Hippocampal formation (tissue), 2 donors: ENCODE measurements at places on chromosomes 6 and 20.

GRCh38 chr6:133972388-133972787, 19.4 kb downstream of the TBPL1 start:
- no peak for DNase-seq

DNA sequence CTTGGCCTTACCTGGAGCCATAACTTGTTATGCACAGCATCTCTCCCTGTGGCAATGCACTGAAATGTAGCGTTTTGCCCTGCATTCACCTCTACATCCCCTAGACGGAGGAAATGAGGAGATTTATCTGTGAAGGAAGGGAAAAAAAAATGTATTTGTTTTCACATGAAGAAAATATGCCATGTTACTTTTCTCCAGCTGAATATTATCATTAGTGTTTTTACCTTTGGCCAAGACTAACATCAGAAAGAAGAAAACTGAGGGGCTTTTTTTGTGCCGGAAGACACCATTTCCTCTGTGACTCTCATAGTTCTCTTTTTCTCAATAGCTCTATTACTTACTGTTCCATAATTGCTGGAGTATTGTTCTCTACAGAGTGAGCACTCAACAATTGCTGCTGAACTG, 280.4 kb downstream of the PTPRK start:
- DNase-seq: no peak

- no peak for DNase-seq
Observed at GRCh38 chr6:152428126-152428525, 209.0 kb downstream of the SYNE1 start.

GRCh38 chr6:97293198-97293696, 10.2 kb upstream of the MMS22L start:
- DNase-seq: no peak

DNA sequence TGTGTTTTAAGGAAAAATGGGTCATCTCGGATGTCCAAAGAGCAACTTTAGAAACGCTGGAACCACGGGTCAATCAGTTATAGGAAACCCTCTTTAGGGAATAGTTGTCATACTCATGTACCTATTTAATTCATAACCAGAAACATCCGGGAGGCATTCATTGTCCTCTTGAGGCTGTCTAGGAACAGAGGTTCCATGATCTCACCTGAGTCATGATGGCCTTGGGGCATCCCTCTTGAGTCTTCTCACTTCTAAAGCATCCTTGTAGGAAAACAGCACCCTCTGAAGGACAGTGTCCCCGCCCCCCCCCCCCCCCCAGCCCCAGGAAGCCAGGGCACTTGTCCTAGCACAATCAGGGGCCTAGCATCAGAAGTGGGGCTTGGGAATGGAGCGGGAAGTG, 46.3 kb upstream of the CDH4 start:
- DNase-seq: no peak

DNA sequence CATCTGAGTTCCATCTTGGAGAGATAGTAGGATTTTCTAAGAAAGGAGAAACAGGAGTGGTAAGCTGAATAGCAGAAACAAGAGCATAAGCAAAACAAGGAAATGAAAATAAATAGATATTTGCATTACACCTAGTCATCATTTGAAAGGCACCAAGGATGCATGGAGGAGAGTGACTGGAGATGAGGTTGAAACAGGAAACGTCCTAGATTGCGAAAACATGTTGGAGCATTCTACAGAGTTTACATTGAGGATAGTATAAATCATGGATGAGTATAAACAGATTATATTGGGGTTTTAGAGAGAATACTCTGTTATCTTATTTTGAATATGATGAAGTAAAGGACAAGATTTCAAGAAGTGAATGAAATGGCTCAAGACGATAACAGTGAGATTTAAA, 507.3 kb downstream of the EYS start:
- DNase-seq: no peak

DNA sequence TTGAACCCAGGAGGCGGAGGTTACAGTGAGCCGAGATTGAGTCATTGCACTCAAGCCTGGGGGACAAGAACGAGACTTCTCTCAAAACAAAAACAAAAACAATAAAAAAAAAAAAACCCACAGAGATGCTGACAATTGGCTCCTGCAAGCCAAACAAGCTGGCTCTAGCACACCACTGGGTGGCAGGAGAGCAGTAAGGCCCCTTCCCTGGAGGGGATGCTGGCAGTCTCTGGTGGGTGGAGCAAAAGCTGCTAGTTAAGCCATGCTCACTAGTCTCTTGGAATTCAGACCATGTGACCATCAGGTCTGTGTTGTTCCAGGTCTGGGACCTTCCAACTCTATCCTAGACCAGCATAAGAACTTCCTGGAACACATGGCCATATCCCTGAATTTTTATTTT, 18.9 kb upstream of the DSN1 start:
- DNase-seq: peak; percentile 14

DNA sequence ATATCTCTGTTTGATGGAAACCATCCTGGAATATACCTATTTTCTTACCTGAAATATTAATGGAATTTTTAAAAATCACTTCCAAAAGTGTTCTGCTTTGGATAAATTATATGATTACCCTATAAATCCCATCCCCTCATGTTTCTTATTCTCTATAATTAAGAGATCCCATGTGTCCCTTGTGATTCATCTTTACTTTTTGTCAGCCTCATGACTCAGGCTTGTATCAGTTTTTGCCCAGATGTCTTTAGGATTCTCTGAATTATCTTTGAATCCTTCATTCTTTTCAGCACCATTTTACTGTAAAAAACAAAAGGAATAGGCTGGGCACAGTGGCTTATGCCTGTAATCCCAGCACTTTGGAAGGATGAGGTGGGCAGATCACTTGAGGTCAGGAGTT, 804.5 kb upstream of the CITED2 start:
- DNase-seq: no peak

- no peak for DNase-seq
Observed at GRCh38 chr20:14865169-14865568, 527.8 kb upstream of the FLRT3 start.

GRCh38 chr6:34598712-34599111, 42.6 kb upstream of the SPDEF start:
- DNase-seq: no peak

DNA sequence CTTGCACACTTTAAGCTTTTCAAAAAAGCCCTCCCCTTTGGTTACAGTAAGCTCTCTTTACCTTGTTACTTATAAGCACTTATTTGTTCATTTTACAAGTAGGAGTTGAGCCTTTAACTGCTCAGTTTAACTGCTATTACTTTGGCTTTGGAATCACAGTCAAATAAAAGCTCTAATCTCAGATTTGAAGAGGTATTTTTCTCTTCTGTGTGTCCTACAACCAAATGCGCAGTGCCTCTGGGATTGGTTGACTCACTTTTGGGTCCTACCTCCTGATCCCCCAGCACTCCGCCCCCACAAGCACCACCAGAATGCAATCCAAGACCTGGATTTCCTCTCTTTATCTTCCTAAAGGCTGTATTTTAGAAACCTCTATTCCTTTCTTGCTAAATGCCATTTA, 2.5 kb downstream of the NCOA7 start:
- no peak for DNase-seq

GRCh38 chr20:48723308-48724264, 104.2 kb downstream of the PREX1 start:
- peak; percentile 69 for DNase-seq

DNA sequence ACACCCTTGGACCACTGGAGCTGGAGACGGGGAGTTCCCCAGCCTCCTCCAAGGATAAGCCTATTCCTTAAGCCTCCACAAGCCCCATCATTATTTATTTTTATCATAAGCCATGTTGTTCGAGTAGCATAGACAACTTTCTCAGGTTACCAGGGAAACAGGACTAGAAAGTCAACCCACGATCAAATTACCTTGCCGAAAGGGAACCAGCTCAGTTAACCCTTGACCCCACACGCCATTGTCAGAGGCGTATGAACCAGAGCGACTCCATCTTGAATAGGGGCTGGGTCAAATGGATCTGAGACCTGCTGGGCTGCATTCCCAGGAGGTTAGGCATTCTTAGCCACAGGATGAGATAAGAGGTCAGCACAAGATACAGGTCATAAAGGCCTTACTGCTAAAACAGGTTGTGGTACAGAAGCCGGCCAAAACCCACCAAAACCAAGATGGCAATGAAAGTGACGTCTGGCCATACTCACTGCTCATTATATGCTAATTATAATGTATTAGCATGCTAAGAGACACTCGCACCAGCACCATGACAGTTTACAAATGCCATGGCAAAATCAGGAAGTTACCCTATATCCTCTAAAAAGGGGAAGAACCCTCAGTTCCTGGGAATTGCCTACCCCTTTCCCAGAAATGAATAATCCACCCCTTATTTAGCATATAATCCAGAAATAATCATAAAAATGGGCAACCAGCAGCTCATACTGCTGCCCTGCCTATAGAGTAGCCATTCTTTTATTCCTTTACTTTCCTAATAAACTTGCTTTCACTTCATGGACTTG, 22.4 kb downstream of the SYNJ2 start:
- DNase-seq: no peak

GRCh38 chr6:37433657-37434271, 743 bp downstream of the CMTR1 start:
- DNase-seq: no peak

DNA sequence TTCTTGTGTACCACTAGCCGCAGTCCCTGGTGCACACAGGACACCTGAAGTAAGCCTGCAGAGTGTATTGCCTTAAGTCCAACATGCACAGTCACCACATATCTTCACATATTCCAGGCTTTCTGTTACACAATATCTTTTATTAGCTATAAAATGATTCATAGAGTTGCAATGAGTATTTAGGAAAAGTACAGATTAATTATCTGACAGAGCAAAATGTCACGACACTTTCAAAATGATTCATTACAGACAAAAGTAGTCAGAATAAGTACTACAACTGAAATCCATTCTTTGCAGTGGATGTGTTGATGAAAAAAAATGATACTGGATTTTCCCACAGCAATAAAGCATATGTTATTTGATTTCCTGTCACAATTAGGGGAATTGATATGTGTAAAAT, 199.5 kb upstream of the ASCC3 start:
- no peak for DNase-seq

- no peak for DNase-seq
Observed at GRCh38 chr20:47674686-47675085, 110.6 kb downstream of the SULF2 start.

DNA sequence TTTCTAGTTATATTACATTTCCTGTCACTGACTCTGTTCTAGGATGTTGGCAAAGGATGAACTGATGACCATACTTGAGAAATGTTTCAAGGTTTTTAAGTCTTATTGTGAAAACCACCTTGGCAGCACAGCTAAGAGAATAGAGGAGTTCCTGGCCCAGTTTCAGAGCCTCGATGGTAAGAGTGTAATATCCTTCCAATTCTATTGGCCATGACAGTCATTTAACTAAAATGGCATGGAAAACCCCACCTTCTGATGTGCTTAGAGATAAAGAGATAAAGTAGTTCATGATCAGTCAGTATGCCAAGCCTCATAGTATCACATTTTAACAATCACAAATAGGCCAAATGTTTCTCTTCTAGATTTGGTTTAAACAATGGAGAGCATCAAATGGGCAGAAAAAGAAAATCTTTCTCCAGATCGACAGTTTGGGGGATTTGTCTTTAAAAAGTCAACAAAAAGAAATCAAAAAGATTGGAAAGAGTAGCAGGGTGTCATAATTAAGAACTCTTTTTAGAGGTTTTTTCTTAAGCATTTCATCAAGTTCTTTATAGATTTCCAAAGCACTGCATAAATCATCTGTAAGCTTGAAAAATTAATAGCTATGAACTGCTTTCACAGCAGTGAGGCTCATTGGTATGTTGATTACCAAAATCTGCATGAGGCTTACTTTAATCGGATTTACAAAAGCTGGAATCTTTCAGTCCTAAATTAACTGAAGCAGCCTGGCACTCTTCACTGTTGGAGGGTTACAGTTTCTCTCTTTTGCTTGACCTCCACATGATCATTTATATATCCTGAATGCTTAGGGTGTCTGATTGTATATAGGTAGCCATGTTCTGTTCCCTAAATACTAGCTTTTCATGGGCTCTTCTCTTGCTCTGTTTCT, 48.7 kb downstream of the AKIRIN2 start:
- DNase-seq: no peak
